HEK293T (cell line): ENCODE measurements at places on chromosomes 1 and 21.
A peak's percentile ranks its signal among the peaks of the same experiment; 100 is the strongest.

- DNase-seq, result peak; percentile 18
Measured at GRCh38 chr1:99527078-99527477, 118.8 kb upstream of the PALMD start.

- DNase-seq, result peak; percentile 46
Measured at GRCh38 chr1:113976609-113977278, 2.5 kb upstream of the OLFML3 start.

- no peak for DNase-seq
Measured at GRCh38 chr1:33905241-33905640, 41.4 kb downstream of the HMGB4 start.

- peak; percentile 13 for DNase-seq
Measured at GRCh38 chr21:16534408-16535101, 804.8 kb downstream of the USP25 start.

- peak; percentile 1 for DNase-seq
Measured at GRCh38 chr1:229657993-229658755, 32.1 kb downstream of the URB2 start.

GRCh38 chr1:185439727-185440415, 122.8 kb upstream of the IVNS1ABP start:
- no peak for DNase-seq

DNA sequence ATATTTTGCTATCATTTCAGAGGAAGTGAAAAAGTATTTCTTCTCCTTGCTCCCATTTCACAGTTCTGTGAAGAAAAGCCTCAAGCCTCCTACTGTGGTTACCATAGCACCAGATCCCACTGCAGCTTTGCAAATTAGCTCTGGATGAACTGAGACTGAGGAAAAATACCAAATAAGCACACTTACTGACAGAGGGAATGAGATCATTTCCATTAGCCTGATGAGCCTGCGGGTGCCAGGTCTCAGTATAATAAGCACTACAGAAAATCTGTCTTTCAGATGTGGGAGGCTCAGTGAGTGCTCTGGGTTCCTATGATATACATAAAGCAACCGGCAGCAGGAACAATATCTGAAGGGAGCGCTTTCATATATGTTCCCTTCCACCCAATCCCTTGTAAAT, 21.4 kb downstream of the XKR8 start:
- DNase-seq, result no peak

GRCh38 chr1:31410871-31411270, 2.1 kb upstream of the SERINC2 start:
- DNase-seq, result no peak
